ENCODE measurements at places on chromosomes 3 and 15.
A peak's percentile ranks its signal among the peaks of the same experiment; 100 is the strongest.

GRCh38 chr15:68375191-68375631 lies 56.8 kb downstream of the ITGA11 start:
- no peak for DNase-seq

- no peak for DNase-seq
Observed at GRCh38 chr3:46484388-46484787, 13.4 kb upstream of the RTP3 start.

- no peak for DNase-seq
Observed at GRCh38 chr15:48592933-48593332, 52.6 kb downstream of the FBN1 start.

- DNase-seq = no peak
Observed at GRCh38 chr15:39459548-39459947, 121.3 kb upstream of the THBS1 start.

DNA sequence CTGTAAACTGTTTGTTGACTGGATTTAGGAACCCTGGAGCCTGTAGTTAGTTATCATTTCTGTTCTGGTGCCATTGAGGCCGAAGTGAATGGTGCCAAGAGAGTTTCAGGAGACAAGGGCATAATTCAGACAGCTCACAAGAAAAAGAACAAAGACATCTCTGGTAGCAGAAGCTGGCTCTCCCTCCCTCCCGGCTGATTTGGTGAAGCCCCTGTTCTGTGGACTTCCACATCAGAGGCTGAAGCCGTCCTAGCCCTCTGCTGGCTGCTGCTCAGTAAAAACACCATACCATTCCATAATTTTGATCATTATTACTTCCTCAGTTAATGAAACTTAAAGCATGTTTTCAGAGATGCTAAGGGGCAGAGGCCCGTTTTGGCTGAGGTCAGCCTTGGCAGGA lies 381.2 kb upstream of the WNT5A start:
- no peak for DNase-seq

- DNase-seq = no peak
Observed at GRCh38 chr3:32703491-32703972, 18.5 kb downstream of the CNOT10 start.

DNA sequence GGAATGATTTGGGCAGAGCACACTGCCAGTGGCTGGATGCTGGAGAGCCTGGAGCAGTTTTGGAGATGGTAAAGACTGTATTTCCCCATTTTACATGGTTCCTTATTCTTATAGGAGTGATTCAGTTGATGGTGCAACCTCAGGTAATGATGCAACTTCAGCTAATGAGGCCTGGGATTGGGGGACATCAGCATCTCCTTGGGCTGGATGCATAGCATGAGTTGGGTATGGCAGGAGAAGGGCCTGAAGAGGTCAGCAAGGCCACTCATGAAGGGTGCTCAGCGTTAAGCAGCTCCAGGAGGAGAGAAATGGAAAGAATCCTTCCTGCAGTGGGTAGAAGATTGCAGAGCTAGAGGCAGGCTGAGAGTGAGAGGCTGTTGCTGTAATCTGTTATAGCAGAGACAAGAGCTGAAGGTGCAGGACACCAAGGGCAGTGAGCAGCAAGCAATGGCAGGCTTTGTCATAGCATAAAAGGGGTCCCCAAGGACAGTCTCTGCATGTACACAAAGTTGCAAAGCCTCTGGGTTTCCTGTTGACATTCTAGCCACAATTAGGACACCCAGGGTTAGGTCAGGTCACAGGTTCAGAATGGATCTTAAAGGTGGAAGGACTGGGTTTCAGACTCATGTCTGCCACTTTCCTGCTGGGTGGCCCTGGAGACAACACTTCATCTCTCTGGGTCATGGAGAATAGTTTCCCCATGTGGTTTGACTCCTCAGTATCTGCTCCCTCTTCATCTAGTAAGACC lies 29.5 kb upstream of the SNRK start:
- DNase-seq = no peak

- no peak for DNase-seq
Observed at GRCh38 chr3:64916937-64917336, 229.1 kb upstream of the ADAMTS9 start.

DNA sequence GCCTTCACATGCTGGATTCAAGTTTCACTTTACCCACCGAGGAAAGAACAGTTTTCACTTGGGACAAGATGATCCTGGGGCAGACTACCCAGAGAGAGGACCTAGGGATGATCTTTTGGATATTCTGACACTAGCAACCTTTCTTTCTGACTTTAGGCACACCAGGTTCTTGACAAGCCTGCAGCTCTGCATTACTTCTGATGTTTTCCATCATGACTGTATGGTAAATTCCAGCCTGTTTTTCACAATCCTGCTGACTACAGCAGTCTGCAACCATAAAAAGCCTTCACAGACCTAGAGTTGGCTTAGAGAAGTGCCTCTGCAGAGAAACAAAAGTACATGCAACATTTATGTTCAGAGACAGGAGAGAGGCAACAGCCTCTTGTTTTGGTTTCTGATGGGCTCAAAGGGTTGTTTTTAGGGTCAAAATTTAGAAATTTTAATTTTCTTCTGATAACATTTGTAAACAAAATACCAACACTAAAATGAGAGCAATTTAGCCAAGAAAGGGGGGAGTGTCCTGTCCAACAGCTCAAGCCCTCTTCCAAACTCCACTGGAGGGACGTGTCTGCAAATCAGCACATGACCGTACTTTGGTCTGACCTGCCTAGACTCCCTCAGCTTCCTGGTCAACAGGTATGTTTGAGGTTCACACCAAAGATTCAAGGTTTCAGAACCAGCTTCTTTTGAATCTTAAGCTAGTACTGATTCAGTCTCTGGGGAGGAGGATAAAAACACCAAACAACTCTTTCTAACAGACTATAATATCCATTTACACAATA lies 799 bp downstream of the ABI3BP start:
- DNase-seq = no peak

DNA sequence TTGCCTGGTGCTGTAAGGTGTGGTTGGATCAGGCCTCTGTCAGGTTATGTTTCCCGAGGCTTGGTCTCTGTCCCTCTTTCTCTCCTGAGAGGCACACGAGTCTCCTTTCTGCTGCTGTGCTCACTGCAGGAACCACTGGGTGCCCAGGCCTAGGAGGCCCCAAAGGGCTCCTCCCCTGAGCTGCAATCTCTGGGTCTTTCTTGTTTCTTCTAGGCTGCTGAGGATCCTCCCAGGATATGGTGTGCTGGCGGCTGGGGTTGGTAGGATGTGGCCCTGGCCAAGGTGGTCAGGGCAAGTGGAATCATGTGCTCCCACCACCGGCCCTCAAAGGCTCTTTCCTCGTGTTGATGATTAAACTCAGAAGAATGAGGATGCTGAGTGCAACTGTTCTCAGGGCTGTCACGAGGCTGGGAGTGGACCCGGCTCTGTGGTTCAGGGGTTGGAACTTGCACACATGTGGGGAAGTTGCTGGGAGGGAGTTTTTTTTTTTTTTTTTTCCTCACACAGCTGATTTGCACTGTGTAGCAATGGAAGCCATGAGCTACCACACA lies 43.6 kb upstream of the CTSH start:
- peak; percentile 11 for DNase-seq

- DNase-seq = no peak
Observed at GRCh38 chr3:14262212-14262611, 83.6 kb downstream of the LSM3 start.

- DNase-seq = no peak
Observed at GRCh38 chr3:45329761-45330305, 58.5 kb upstream of the LARS2 start.

DNA sequence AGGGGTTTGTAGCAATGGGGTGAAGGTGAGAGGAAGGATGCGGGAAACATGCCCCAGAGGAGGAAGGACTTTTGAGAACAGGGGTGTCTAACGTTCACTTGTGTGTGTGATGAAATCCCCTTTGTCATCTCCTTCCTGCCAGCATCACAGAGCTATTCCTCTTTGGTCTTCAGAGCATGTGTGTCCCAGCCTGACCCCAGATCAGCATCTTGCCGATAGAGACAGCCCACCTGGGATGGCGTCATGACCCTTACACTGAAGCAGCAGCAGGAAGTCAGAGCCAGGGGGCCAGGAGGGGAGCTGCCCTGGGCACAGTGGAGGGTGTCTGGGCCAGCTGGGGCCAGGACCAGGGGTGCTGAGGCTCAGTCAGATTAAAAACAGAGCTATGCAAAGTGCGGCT lies 29.9 kb upstream of the GRIP2 start:
- DNase-seq = peak; percentile 13

- DNase-seq = no peak
Observed at GRCh38 chr15:70245932-70246622, 148.4 kb upstream of the TLE3 start.

- DNase-seq = no peak
Observed at GRCh38 chr15:31856581-31856980, 173.7 kb upstream of the CHRNA7 start.

- DNase-seq = no peak
Observed at GRCh38 chr3:23107221-23107620, 95.9 kb upstream of the UBE2E2 start.

GRCh38 chr3:186492385-186492984 lies 51.7 kb downstream of the CRYGS start:
- DNase-seq = no peak

DNA sequence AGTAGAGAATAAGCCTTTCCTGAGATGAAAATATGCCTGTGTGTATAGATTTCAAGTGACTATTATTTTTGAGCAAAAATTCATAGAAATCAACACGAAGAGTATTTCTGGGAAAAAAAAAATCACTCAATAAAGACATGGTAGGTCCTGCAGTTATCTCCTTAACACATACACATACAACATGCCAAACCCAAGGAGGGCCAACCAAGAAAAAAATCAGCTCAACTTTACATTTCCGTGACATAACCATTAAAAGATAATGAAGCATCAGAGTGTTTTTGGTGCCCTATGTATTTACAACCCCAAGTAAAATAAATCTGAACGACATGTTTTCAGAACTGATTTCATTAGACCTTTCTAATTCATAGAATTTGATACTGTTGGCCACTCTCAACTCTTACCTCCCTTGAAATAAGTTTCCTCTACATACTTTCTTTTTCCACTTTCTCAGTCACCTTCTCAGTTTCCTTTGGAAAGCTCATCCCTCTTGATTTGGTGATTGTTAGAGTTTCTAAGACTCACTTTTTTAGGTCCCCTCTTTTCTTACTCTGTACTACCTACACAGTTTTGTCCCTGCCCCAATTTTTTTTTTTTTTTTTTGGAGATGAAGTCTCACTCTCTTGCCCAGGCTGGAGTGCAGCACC lies 162.3 kb downstream of the TBL1XR1 start:
- DNase-seq = no peak

DNA sequence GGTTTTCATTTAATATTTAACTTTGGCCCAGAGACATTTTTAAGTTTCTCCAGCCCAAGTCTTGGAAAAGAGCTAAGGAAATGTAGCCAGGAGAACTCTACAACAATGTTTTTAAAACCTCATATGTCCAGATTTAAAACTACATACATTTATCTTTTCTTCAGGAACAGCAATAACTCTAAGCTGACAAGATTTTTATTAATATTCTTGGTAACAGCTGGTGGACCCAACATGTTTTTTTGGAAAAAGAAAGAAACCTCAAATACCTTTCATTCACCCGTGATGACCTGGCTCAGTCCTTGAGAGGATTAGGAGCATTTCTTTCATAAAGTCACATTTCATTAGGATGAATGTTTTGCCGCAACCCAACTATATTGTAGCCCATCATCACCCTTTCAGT lies 50.4 kb upstream of the CMSS1 start:
- DNase-seq = no peak

DNA sequence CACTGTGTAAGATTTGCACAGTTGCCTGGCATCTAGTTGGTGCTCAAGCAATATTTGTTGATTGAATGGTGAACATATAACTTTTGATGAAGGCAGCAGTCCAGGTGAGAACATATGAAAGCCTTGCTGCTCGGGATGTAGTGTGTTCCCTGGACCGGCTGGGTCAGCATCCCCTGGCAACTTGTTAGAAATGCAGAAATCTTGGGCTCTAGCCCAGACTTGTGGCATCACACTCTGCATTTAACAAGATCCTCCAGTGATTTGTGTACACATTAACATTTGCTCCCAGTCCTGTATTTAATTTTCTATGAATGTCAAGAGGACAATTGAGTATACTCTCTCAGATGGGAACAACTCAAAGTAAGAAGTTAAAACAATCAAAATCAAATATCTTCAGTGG lies 69.0 kb upstream of the SAMMSON start:
- no peak for DNase-seq

DNA sequence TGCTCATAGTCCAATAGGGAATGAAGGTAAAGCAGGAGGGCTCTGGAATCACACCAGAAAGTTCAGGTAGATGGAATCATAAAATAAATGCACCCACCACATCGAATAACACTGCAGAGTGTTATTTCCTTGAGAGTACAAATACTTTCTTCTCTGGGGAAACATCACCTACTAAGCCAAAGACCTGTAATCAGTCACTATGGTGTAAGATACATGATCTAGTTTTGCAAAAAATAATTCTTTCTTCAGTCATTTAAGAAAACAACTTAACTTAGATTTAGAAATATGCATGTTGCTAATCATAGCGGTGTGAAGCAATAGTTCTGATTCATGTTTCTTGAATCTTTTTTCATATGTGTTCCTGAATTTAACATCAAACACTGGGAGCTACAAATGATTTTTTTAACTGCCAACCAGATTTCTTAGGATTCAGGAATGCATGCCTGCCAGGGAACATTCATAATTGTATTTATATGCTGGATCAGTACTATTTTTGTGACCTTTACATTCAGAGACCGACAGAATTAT lies 40.2 kb upstream of the MEIS2 start:
- no peak for DNase-seq

- DNase-seq = no peak
Observed at GRCh38 chr3:191246630-191247029, 47.6 kb downstream of the OSTN start.

- DNase-seq = no peak
Observed at GRCh38 chr3:119601154-119601553, 3.5 kb downstream of the PLA1A start.

- no peak for DNase-seq
Observed at GRCh38 chr15:42063122-42063848, 31.1 kb downstream of the PLA2G4D start.

DNA sequence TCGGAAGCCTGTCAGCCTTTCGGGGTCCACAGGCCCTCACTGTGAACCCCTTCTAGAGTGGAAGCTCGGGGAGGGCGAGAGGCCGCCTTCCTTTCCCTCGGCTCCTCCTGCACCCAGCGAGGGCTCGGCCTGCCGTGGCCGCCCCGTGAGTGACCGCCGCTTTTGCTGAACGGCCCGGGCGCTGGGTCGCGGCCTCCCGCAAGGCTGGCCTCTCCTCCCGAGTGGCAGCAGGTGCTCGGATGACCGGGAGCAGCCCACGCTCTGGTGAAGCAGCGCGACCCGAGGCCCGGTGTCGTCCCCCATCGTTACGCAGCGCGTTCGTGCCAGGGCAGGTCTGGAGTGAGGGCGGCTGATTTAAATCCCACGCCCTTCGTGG lies 53.8 kb downstream of the LRRK1 start:
- no peak for DNase-seq
